Liver (tissue), 10 donors: ENCODE measurements at places on chromosomes 5 and 9.

GRCh38 chr9:37156781-37157356 is 36.5 kb downstream of the ZCCHC7 start:
- H3K36me3 ChIP-seq = no peaks in the 10 kb centered on the region
- no peak for DNase-seq
- H3K4me3 ChIP-seq = no peak overlapping the region
- no peaks in the 10 kb centered on the region for H3K27me3 ChIP-seq
- no peak overlapping the region for H3K27ac ChIP-seq

GRCh38 chr5:112862085-112862484 is 998 bp downstream of the SRP19 start:
- H3K4me3 ChIP-seq = peak overlapping the region; percentile 96
- H3K36me3 ChIP-seq = peaks cover 12% of the 10 kb centered on the region
- no peaks in the 10 kb centered on the region for H3K27me3 ChIP-seq

GRCh38 chr5:62717301-62717933 is 138.8 kb downstream of the LRRC70 start:
- no peak for DNase-seq
- no peak overlapping the region for H3K4me3 ChIP-seq
- H3K36me3 ChIP-seq = no peaks in the 10 kb centered on the region
- no peaks in the 10 kb centered on the region for H3K27me3 ChIP-seq
- no peaks in the 10 kb centered on the region for H3K4me1 ChIP-seq

- H3K27me3 ChIP-seq = no peaks in the 10 kb centered on the region
- H3K4me3 ChIP-seq = no peak overlapping the region
- H3K27ac ChIP-seq = no peak overlapping the region
- H3K36me3 ChIP-seq = no peaks in the 10 kb centered on the region
Observed at GRCh38 chr9:70468291-70468690, 53.8 kb upstream of the KLF9 start.

GRCh38 chr5:122880749-122881148 is 35.3 kb downstream of the SNX24 start:
- no peak overlapping the region for H3K27ac ChIP-seq
- H3K27me3 ChIP-seq = no peaks in the 10 kb centered on the region
- no peaks in the 10 kb centered on the region for H3K4me1 ChIP-seq
- no peaks in the 10 kb centered on the region for H3K36me3 ChIP-seq
- no peak for DNase-seq

- H3K36me3 ChIP-seq = no peaks in the 10 kb centered on the region
- peak; percentile 36 for DNase-seq
- H3K27me3 ChIP-seq = no peaks in the 10 kb centered on the region
- H3K4me3 ChIP-seq = no peak overlapping the region
- H3K4me1 ChIP-seq = no peaks in the 10 kb centered on the region
Observed at GRCh38 chr9:105157171-105157583, 87.3 kb upstream of the SLC44A1 start.
